Effector CD4-positive, alpha-beta T cell (primary cell): ENCODE measurements at places on chromosomes 4 and X.

DNA sequence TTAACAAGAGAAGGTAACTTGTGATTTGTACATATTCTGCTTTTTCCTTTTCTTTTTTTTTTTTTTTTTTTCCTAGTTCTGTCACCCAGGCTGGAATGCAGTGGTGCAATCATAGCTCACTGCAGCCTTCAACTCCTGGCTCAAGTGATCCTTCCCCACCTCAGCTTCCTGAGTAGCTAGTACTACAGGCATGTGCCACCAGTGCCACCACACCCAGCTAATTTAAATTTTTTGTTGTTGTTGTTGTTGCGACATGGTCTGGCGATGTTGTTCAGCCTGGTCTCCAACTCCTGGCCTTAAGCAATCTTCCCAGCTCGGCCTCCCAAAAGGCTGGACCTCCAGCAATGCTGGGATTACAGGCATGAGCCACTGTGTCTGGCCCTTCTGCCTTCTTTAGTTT lies 1.5 kb upstream of the TACR3 start:
- no peak for DNase-seq

DNA sequence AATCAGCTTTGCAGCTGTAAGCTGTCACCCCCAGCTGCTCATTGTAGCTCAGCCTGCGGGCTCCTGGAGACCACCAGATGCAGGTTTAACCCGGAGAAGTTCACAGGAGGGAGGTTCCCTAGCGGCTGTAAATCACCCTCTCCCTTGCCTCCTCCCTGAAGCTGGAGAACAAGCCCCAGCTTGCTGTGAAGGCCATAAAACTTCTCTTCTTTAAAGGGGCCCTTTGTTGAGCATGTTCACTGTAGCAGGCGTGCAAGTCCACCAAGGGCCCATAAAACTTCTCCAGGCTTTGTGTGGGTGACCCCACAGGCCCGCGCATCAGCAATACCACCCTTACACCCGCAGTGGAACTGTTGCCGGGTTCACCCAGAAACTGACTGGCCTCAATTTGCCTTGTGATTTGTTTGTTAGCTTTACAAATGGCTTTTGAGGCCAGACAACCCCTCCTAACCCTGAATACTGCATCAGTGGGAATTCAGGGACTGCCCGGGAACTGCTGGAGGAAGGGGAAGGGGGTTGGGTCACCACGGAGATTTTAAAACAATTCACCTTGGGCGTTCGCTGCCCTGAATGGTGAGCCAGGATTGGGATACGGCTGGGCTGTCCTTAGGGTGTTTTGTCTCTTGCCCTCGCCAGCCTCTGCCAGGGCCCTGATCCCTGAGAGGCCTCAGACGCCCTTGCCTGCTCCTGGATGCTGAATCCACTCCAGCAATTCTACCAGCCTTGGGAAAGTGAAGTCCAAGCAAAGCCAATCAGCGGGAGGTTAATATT lies 49.5 kb upstream of the ATP6AP2 start:
- DNase-seq = no peak

GRCh38 chr4:81509191-81509590 lies 37.5 kb upstream of the RASGEF1B start:
- DNase-seq = no peak

GRCh38 chr4:139278485-139278884 lies 1.5 kb downstream of the MGARP start:
- DNase-seq = no peak

DNA sequence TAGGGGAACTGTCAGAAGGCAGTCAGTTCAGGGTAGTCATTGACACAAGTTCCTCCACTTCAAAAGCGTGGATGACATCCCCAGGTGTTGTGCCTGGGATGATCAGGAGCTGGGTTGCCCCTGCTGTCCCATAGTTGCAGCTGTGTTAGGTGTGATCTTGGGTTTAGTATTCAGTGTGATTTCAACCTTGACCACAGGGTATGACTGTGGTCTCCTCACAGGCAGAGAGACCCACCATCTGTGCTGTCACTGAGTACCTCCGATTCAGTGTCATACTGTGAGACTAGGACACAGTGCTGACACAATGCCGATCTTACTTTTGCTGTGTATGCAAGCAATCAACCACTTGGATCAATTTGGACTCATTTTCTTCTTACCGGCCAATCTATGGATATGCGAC lies 25.2 kb downstream of the FOXR2 start:
- DNase-seq = no peak

DNA sequence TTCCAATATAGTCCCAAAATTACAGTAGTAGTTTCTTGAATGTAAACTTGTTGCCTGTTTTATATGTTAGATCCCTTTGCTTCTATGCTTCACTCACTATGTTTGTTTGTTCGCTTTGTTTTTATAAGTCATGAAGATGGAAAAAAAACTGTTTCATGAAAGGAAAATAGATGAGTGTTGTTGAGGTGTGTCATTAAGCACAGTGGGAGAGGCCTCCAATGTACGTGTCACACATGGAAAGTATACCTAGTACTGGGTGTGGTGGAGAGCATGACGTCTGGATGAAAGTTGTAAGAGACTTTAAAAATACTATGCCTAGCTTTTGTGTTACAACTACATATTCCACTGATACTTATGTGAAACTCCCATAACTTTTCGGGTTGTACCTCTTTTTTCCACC lies 28.4 kb downstream of the PLS3 start:
- DNase-seq = no peak

DNA sequence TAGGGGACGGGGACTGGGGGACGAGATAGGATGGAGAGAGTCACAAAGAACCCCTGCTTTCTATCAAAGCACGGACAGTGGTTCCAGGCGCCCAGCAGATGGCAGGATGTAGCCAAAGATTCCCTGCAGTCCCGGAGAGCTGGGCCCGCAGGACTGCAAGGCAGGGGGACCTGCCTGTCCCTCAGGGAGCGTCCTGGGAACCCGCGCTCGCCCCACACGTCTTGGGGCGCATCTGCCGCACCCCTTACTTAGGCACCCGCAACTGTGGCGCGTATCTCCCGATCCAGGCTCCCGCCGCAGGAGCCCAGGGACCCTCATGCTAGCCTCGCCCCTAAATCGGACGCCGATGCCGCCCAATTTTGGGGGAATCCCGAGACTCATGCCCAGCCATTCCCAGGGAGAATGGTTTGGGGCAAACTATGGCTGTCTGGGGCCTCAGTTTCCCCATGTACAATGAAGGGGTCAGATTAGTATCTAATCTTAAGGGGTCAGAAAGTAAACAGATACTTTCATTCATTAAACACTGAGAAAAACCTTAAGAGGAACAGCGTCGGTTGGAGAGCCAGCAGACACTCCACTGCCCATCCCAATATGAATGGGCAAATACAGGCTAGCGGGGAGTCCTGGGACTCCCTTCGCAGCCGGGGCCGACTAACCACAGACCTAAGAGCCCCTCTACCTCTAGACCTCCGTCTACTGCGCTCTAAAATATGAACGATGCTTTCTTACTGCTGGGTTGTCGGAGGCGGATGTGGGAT lies 581 bp upstream of the STK32B start:
- no peak for DNase-seq

- no peak for DNase-seq
These were observed 9.9 kb downstream of the FAM200B start for GRCh38 chr4:15691346-15692135.

GRCh38 chrX:3788494-3789233 lies 75.2 kb upstream of the PRKX start:
- no peak for DNase-seq

DNA sequence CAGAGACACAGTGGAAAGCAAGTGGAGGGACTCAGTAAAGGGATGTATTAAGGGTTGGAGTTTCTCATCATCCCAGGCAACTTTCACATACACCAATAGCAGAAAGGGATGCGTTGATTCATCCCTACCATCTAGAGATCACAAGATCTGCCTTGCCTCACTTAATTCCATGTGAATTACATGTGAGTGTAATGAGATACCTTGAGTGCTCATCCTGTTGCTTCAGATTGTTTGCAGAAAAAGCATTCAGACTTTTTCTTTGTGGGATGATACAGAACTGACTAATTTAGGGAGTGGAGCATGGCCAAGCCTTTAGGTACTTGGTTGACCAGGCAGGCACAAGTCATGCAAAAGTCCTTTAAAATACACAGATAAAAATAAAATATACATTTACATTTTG lies 124.8 kb upstream of the SLIT2 start:
- no peak for DNase-seq

DNA sequence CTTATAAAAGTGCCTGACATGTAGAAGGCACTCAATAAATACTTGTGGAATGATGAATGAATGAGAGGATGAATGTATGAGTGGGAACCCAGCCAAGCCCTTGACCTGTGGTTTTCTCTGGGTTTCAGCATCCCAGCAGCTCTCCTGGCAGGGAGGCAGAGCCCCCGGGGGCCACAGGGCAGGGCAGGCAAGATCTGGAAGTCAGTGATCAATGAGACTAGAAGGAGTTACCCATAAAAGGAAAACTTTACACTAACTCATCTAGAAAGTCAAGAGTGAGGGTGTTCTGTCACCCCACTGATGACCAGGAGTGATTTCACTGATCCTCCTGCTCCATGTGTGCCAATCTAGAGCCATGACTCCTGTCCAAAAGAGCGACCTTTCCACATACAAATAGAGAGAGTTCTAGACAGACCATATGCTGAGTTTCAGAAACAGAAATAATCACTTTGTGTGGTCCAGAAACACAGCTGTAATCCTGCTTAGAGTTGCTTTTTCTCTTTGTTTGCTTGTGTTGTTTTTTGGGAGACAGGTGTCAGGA lies 37.4 kb downstream of the MGARP start:
- no peak for DNase-seq

- DNase-seq = no peak
These were observed 74.1 kb upstream of the FAM9B start for GRCh38 chrX:9108054-9108453.

- no peak for DNase-seq
These were observed 298.8 kb downstream of the TEX13A start for GRCh38 chrX:104921584-104922205.

- DNase-seq = no peak
These were observed at the start of gene NWD2 for GRCh38 chr4:37244583-37245390. NWD2 (plus strand) TSS chr4:37244743; CDS start chr4:37245068, 325 bp downstream.

DNA sequence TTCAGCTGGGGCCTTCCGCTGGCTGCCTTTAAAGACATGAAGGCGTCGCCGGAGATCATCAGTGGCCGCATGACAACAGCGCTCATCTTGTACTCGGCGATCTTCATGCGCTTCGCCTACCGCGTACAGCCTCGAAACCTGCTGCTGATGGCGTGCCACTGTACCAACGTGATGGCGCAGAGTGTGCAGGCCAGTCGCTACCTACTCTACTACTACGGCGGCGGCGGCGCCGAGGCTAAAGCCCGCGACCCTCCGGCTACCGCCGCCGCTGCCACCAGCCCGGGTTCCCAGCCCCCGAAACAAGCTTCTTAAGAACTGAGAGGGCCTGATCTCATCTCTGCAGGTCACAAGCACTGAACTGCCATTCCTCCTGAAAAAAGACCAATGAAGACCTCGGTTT lies 437 bp downstream of the MPC1L start:
- DNase-seq = no peak

DNA sequence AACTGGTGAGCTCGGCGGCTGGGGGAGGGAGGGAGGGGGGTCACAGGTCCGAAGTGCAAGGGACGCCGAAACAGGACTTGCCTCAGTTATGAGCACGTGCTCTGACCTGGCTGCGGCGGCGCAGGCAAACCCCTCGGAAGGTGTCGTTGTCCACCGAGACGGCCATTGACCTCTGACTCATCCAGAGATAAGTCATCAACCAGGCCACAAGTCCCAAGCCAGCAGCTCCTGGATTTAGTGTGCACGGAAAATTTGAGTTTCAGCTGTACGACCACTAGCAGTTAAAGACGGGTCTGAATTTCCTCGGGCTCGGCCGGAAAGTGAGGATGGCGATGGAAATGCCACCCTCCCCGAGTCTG lies 674 bp downstream of the SH3D19 start:
- DNase-seq = no peak

- DNase-seq = no peak
These were observed 26.1 kb downstream of the RUFY3 start for GRCh38 chr4:70747874-70748273.

DNA sequence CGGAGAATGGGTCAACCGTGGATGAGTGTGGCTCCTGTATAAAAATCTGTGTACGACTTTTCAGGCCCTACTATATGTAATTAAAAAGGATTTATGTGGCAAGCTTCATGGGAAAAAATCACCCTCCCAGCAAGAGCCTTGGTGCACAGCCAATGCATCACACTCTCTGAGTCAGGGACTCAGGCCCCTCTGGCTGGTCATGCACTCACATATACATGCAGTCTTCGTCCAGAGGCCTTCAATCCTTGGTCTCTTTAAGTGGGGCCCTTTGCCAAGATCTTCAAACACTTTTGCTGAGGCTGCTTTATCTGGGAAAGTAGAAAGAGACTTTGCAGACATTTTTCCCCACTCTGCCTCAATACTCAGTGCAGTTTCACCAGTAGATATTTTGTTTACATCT lies 311.4 kb upstream of the FSTL5 start:
- DNase-seq = no peak

DNA sequence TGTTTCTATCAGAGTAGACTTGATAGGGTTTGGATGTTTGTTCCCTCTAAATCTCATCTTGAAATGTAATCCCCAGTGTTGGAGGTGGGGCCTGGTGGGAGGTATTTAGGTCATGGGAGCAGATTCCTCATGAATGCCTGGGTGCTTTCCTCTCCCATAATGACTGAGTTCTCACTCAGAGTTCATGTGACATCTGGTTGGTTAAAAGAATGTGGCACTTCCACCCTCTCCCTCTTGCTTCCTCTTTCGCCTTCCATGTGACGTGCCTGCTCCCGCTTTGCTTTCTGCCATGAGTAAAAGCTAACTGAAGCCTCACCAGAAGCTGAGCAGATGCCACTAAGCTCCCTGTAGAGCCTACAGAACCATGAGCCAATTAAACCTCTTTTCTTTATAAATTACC lies 47.3 kb upstream of the SRPX start:
- no peak for DNase-seq

GRCh38 chr4:110970642-110971041 lies 347.8 kb upstream of the PITX2 start:
- no peak for DNase-seq

GRCh38 chrX:130716781-130717413 lies 186.1 kb downstream of the ENOX2 start:
- DNase-seq = no peak

DNA sequence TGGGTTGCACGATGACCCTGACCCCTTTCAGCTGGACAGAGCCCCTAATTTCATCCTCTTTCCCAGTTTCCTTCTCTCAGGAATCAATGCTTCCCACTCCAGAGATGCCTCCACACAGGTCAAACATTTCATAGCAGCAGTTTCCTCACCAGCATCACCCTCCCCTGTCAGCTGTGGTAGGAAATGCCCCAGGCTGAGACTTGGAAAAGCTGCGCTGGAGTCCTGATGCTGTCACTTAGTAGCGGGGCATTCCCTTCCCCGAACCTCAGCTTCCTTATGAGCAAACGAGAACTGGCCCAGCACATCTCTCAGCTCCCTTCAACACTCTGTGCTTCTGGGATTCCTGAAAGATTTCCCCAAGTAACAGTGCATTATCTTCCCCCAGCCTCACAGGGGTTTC lies 2.7 kb downstream of the GJB1 start:
- no peak for DNase-seq

DNA sequence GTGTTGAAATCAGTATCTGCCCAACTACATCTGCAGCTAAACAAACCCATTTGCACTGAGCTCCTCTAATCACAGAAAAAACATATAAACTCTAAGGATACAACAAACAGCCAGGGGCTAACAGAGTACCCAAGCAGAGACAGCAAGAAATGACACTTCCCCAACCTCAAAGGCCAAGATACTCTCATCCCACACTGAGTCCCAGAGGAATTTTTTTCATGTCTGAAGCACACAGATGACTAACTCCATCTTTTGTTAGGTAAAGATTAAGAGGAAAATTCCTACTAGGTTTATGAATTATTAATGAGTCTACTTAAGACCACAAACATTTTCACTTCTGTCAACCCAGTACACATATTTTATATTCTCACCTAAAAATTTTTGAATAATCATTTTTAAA lies 31.6 kb downstream of the SEPSECS start:
- no peak for DNase-seq
